ENCODE measurements at places on chromosomes 16 and 17.

DNA sequence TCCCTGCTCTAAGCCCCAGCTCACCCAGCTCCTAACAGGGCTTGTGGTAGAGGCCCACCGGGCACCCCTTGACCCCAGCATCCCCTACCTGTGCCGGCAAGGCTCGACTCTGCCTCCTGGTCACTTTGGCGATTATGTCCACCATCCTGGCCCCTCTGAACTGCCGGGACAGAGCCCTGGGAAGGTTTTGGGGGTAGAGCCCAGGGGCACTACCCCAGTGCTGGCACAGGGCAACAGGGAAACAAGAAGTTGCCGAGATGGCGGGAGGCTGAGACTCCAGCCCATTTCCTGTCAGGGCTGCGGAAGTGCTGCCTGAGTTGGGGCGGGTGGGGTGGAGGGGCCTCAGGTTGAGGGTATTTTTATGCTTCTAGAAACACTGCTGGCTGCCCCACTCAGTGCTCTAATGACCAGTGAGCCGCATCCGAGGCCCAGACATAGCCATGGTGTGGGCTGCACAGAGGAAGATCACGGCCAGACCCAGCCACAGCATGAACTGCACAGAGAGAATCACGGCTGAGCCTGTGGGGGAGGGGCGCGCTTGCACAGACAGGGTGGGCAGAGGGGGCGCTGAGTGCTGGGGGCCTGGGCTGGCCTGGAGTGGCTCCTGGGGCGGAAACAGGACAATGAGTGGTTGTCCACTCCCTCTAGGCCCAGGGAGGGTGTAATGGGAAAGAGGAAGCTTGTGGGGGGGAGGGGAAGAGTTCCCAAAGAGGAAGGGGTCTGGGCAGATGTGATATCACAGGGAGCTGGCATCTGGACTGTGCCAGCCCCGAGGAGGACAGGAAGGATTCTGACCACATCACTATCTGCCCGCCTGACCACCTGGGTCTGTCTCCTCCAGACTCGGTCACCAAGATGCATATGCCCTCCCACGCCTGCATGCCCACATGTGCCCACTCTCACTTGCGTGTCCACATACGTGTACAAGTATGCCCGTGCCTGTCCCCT lies 22.3 kb downstream of the ARHGAP27 start:
- DNase-seq, result no peak

DNA sequence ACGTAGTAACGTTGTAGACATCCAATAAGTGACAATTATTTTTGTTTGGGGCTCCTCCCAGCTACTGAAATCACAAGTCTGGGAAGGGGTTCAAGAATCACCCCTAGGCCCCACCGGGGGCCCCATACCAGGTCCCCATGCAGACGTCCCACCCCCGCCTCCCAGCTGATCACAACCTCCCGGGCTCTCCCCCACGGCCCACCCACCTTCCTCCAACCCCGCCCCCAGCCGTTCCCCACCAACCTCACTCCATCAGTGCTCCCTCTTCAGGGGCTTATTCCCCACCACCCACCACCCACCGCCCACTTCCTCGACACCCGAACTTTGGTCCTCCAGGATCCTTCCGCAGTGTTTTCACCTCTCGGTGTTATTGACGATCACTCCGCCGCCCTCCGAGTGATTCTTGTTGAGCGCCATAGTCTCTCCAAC lies 240 bp downstream of the WBP2 start:
- no peak for DNase-seq

- DNase-seq, result no peak
These were observed 44.2 kb downstream of the N4BP1 start for GRCh38 chr16:48565752-48566151.

DNA sequence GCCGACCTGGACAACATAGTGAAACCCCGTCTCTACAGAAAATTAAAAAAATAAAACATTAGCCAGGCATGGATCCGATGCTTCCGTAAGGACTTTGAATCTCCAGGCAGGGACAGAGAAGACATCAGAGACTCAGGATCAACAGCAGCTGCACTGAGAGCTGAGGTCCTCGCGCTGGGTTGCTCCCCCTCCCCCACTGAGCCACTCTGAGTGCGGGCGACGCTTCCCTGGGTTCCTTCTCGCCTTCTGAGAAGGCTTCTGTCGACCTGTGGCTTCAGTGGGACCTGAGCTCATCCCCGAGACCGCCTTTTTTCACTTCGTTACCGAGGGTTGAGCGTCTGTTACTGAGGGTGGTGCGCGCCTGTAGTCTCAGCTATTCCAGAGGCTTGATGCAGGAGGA lies 20.4 kb downstream of the ACTG1 start:
- no peak for DNase-seq

GRCh38 chr16:86737083-86737482 lies 158.7 kb downstream of the FOXL1 start:
- no peak for DNase-seq

DNA sequence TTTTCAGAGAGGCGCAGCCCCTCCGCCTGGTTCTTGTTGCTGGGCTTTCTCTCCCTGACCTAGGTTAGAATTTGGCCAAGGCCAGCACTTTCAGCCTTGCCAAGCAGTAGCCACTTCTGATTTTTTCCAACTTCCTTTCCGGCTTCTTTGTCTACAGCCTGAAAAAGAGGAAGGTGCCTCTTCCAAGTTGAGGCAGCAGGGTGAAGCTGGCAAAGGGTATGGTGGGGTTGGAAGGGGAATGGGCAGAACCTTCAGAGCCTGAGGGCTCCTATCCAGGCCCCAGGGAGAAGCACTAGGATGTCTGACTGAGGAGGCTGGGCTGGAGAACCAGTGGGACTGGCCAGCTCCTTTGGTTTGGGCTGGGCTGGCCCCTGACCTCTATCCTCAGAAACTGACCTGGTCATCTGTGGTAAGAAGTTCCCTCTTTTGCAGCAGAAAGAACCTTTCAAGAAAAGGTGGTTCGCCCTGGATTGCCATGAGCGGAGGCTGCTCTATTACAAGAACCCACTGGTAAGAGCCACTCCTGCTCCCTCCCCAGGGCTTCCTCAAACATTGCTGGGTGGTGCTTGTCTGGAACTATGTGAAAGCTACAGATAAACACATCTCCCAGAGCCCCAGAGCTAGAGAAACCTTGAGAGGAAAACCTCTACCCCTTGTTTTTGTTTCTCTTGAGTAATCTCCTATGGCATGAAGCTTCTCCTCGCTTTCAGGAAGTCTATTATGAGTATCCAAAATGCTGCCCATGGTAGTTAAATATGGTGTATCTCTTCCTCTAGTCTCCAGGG lies 16.6 kb upstream of the RNF135 start:
- DNase-seq, result no peak

- DNase-seq, result no peak
These were observed 550.4 kb downstream of the TOX3 start for GRCh38 chr16:51996516-51996915.

GRCh38 chr17:81833921-81834830 lies 674 bp downstream of the PPP1R27 start:
- DNase-seq, result no peak

DNA sequence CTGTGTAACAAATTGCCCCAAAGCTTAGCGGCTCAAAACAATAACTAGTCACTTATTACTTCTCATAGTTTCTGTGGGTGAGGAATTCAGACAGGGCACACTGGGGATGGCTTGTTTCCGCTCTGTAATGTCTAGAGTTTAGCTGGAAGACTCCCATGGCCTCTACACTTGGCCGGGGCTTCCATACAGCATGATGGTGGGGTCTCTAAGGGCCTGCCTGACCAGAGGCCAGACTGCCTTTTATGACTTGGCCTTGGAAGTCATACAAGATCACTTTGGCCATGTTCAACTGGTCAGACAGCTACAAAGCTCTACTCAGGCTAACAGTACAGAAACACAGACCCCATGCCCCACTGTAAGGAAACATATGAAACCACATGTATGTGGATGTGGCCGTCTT lies 8.2 kb downstream of the GLP2R start:
- no peak for DNase-seq

DNA sequence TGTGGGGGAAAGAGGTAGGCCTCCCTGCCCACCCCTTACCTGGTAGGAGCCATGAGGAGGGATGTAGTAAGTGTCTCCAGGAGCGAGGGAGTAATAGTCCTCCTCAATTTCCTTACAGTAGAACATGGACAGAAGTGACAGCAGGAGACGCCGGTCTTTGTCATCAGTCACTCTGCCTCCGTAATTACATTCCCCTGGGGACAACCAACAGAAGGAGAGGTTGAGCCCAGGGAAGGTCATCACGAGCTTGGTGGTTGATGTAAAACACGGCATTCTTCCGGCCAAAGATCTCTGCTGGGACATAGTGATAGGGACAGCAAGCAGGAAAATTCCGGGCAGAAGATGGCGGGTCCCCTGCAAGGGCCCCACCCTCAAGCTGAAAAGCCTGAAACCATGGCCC lies 47.9 kb downstream of the LYRM1 start:
- DNase-seq, result no peak

- no peak for DNase-seq
These were observed 113.2 kb downstream of the GSG1L start for GRCh38 chr16:27950206-27950887.

- DNase-seq, result no peak
These were observed 1.1 kb upstream of the PGAP3 start for GRCh38 chr17:39688945-39689344.

DNA sequence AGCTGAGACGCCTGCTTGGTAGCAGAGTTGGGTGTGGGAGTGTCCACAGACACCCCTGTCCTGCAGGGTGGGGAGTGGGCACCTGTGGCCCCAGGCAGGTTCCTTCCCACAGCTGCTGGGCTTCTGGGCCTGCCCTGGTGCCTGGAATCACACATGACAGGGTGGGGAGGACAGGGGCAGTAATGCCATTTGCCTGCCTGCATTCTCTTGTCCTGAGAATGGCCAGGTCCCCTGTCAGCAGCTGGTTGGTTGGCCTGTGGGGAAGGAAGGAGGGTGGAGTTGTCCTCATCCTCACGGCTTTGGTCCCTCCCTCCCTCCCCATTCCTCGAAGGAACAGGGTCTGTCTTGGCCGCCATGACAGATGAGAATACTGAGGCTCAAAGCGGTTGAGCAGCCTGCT lies 5.2 kb downstream of the PRSS53 start:
- no peak for DNase-seq

GRCh38 chr17:7296189-7296861 lies 1.9 kb upstream of the YBX2 start:
- DNase-seq, result peak; percentile 97

DNA sequence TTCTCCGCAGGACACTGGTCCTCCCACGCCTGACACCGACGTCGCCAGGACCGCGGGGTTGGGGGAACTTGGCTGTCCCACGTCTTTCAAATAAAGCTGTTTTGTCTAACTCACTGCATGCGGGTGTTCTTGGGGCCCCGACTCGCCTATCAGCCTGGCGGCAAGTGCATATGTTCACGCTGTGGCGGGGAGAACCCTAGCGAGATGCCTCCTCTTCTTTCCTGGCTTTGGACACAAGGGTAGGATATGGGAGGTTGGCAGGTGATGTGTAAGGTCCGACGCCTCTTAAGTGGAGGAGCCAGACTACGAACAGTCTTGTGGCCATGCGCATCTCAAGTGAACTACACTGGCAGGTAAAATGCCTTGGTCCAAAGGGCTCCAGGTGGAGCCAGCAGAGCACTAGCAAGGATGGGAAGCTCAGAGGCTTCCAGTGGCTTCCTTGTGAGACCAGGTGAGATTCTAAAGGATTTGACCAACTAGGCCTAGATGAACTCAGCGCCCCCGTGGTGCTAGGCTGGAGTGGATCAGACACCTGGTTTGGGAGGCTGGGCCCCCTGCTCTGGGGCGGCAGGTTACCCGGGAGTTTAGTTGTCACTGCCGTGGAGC lies 873 bp upstream of the RPS2 start:
- peak; percentile 45 for DNase-seq

DNA sequence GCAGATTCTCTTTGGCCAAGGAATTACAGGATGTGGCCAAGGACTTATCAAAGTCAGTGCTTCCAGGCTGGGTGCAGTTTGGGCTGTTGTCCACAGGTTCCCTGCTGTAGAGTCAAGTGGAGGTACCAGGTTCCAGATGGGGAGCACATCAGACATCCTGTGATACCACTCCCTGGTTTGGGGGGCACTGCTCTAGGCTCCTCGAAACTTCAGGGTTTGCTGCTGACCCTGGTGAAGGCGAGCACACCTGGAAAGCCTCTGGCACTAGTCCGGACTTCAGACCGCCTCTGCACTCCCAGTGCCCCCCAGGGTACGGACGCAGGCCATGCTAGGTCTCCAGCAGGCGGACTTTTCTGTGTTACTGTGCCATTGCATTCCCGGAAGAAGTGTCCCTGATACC lies 10.7 kb downstream of the SLC47A1 start:
- no peak for DNase-seq

DNA sequence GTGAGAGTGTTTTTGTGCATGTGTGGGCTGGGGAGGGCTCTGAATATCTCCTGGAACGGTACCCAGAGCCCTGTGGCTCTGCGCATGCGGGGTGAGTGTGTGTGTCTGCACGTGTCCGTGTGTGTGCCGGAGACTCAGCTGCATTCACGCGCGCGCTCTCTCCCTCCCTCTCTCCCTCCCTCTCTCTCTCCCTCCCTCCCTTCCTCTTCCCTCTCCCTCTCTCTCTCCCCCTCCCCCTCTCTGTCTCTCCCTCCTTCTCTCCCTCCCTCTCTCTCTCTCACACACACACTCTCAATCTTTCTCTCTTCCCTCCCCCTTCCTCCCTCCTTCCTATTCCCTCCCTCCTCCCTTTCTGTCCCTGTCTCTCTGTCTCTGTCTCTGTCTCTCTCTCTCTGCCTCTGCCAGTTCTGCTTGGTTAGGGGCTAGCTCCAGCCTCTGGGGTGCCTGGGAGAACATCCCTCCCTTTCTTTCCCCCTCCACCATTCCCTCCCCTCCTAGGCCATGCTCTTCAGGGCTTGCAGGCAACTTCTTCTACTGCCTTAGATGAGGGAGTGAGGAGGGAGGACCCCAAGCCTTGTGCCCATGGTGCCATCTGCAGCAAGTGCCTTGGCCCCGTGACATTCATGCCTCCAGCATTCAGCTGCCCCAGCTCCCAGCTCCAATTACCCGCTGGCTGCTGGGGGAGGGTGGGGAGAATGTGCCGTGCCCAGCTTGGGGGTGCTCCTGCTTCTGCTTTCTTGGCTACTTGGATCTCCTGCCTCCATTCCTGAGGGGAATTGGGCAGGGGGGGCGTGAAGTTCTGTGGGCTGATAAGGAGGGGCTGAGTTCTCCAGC lies 6.4 kb downstream of the THRA start:
- DNase-seq, result peak; percentile 85

DNA sequence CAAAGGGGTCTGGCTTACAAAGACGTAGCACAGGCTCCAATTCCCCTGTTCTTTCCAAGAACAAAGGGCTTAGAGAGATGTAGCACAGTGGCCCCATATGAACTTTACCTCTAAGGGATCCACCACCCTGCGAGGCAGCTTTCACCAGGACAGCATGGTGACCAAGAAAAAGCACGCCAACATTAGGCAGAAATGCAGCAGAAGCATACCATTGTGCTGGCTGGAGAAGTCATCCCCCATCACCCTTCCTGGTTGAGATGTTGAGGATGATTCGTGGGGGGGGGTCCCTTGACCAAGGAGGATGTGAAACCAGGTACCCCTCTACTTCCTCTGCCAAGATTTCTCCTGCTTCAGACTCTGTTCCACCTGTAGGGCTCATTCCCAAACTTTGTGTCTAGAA lies 48.4 kb downstream of the TMEM114 start:
- no peak for DNase-seq
